ENCODE measurements at places on chromosomes 12 and 14.

- DNase-seq: no peak
Measured at GRCh38 chr12:115998119-115998633, 279.3 kb downstream of the MED13L start.

DNA sequence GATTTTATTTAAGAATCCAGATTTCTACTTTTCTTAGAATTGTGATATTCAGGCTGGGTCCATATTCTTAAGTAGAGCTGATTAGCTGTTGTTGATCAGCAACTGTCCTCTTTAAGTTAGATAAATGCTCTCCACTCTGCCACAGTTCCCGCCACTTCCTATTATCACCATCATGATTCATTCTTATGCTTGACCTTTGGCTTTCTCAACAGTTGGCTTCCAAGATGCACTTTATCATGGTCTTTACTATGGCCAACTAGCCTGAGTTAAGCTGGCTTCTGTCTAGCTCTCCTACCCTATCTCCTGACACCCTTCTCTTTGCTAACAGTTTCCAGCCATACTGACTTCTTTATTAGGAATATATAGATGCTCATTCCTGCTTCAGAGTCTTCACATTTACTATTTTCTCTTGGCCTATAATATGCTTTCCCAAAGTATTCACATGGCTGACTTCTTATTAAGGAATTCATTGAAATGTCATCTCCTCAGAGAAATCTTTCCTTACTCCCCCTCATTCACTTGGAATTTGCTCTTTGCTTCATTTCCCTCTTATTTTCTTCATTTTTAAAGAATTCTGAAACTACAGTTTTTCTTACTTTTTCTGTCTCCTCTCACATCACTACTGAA lies 149.0 kb upstream of the IGF1 start:
- no peak for DNase-seq

- no peak for DNase-seq
Measured at GRCh38 chr12:71161591-71161990, 3.8 kb upstream of the TSPAN8 start.

DNA sequence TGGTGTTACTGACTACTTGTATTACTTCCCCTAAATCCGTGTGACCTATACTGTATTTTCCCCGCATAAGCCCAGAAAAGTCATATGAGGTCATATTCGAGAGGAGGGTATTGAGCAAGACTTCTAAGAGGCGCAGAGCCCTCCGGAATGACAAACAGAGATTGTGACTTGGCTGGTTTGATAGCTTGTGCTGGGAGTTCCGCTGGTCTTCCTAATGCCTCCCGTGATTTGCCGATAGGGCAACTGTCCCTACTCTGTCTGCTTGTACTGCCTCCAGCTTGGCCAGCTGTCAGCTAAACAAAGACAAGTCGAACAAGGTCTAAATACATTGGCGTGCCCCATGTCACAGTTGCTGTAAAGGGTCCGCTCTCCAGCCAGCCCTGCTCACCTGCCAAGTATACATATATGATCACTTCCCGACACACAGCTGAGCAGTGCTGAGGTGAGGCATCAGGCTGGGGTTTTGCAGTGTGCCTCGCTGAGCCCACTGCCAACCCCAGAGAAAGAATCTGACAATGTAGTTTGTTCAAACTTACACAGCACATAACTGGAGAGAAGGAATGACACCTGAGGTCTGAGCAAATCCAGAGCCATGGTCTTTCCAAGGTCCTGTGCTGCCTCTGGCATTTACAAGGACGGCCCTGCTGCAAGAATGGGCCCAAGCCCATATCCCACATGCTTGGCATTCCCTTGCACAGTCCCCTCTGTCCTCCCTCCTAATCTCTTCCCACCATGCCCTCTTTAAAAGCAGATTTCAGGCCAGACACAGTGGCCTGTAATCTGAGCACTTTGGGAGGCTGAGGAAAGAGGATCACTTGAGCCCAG lies 23.7 kb downstream of the LGMN start:
- no peak for DNase-seq

- DNase-seq: no peak
Measured at GRCh38 chr12:14460212-14460841, 94.8 kb downstream of the ATF7IP start.

GRCh38 chr12:103657331-103657730 lies 70.3 kb downstream of the STAB2 start:
- DNase-seq: no peak

- DNase-seq: no peak
Measured at GRCh38 chr12:12048266-12048665, 22.5 kb upstream of the BCL2L14 start.

DNA sequence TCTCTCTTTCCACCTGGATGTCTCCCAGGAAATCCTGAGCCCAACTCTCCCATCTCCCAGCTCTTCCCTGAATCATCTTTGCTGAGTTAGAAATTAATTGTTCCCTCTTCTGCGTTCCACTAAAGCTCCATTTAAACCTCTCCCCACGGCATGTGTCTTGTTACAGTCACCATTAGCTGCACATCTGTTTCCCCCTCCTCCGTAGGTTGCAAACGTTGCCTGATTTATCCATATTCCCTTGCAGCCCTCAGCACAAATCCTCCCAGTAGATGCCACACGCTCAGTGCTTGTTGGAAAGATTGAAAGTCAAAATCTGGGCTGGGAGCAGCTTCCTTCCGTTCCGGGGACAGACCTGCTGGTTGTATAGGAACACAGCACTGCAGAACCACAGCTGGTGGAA lies 90.4 kb downstream of the SLC24A4 start:
- no peak for DNase-seq

DNA sequence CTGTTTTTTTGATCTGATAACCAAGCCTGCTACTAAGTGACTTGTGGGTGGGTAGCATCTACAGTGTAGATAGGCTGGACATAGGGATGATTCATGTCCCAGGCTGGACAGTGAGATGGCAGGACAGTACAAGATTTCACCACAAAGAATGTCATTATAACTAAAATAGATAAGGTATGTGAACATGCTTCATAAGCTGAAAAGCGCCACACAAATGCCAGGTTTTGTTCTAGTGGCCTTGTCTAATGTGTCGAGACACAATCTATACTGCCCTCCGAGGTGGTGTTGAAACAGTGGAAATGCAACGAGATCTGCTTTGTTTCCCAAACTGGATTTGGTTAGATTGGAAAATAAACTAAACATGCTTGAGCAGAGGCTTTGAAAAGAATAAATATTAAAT lies 4.4 kb downstream of the LGALS3 start:
- no peak for DNase-seq

GRCh38 chr12:122031342-122032216 lies 9.9 kb downstream of the BCL7A start:
- peak; percentile 38 for DNase-seq
